ENCODE measurements at places on chromosomes 4 and X.

DNA sequence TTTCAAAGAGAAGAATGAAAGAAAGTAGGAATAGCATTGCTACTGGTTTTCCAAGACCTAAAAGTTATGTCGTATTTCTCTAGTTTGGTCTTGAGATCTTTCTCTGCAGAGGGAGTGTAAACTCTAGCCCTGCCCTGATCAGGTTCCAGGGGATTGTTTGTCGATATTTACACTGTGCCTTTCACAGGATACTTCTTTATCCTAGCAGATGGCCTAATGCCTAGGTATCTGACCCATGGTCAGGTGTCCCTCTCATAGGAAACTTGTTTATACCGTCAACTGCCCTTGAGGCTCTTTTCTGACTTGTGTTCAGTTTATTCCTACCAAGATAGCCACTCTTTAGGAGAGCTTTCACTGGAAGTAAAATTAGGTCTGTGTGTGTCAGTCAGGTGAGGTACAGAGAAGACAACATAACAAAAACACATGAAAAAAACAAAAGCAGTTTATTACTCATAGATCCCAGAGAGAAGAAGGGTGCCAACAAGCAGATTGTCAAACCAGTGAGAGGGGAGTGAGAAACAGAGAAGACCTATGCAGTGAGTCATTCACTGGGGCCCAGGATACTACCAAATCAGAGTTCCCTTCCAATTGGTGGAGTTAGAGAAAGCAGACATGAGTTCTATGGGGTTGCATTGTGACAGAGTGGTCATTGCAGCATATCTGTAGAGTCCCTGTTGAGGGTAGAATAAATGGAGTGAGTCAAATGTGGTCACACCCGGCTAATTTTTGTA lies 40.6 kb upstream of the THOC2 start:
- no peak for DNase-seq

GRCh38 chrX:150361070-150361776 lies 1.9 kb upstream of the MAMLD1 start:
- DNase-seq, result no peak

GRCh38 chrX:28015993-28016392 lies 34.7 kb upstream of the DCAF8L1 start:
- no peak for DNase-seq

DNA sequence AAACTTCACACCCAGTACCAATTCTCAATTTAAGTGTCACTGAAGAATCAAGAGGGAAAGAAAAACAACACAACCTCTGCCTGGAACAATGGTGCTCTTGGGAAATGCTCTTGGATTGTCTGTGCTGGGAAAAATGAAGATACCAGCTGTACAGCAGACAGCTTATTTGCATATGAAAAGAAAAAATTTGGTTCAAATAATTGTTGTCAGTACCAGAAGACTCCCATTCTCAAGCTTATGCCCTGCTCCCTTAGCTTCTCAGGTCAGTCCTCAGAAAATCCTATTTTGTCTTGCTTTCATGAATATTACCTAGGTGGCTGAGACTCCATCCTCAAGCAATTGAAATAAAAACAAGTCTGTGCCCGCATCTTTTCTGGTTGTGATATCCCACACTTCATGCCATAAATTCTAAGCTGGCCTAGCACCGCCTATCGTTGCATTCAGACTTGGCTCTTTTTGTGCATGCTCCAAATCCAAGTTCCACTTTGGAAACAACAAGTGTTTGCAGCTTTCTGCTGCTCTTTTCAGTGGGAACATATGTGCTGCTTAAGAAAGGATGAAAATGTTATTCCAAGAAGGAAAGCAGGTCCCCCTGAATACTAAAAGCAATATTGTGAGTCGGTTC lies 431.6 kb downstream of the INPP4B start:
- no peak for DNase-seq

GRCh38 chrX:44927398-44927797 lies 54.4 kb downstream of the KDM6A start:
- DNase-seq, result no peak

GRCh38 chr4:45121426-45121975 lies 395.1 kb upstream of the GNPDA2 start:
- DNase-seq, result no peak

DNA sequence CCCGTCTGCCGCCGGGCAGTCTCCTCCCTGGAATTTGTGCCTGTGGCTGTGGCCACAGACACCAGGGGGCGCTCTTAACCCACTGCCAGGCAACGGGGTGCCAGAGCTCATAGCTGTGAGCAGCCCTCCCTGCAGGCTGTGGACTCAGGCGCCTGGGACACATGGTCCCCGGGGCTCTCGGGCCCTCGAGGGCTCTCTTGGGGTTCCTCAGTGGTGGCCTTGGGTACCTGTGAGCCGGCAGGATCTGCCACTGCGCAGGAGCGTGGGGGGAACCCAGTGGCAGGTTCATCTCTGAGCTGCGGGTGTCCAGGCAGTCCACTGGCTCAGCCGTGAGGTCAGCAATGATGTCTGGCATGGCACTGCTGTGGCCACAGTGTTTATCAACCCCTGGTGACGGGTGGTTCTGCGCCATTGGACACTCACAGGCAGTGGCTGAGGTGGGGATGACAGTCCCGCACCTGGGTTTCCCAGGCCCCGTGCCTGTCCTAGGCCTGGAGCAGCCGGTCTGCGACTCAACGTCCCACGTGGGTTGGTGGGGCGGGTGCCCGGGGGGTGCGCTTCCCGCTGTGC lies 37.2 kb downstream of the PCGF3 start:
- DNase-seq, result peak; percentile 15

DNA sequence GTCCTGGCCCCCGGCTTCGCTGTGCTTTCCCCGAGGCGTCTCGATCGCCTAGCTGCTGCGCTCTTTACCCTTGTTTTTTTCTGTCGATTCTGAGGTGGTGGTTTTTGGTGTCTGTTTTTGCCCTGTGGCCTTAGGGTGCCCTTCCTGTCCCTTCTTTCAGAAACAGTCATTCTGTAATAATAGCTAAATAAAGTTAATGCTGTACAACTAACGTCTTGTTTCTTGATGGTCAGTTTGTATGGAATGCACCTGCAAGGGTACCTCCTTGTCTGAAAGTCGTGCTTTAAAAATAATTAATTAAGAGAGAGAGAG lies 686 bp downstream of the FIP1L1 start:
- no peak for DNase-seq

- DNase-seq, result no peak
Observed at GRCh38 chr4:56427179-56427578, 8.2 kb downstream of the PPAT start.

DNA sequence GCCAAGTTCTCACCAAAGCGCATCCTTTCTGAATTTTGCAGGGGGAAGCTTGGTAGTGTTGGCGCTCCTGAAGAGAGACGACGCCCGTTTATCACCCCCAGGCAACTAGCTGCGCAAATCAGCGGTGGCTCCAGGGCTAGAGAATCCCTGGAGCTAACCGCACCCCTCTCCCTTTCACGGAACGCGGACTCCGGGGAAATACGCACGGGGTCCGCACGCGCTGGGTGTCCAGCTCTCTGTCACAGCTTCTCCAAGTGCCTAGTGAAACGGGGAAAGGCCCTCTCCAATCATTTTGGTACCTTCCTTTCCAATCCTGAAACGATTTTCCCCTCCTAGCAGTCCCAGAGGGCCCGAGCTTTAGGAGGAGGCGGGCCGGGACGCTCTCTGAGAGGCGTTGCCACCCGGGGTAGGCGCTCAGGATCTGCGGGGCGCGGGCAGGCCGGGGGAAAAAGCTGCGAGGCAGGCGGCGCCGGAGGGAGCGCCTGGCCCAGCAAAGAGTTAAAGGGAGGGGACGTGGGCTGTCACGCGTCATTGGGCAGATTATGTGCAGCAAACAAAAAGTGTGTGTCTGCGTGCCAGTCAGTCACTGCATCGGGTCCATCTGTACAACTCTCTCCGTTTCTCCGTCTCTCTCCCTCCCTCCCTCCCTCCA lies at the start of gene PRDM8:
PRDM8 (plus strand) TSS at position 582 of the 652 bp plus-strand sequence. CDS start 2,578 bp downstream, outside the sequence.
- DNase-seq, result no peak

DNA sequence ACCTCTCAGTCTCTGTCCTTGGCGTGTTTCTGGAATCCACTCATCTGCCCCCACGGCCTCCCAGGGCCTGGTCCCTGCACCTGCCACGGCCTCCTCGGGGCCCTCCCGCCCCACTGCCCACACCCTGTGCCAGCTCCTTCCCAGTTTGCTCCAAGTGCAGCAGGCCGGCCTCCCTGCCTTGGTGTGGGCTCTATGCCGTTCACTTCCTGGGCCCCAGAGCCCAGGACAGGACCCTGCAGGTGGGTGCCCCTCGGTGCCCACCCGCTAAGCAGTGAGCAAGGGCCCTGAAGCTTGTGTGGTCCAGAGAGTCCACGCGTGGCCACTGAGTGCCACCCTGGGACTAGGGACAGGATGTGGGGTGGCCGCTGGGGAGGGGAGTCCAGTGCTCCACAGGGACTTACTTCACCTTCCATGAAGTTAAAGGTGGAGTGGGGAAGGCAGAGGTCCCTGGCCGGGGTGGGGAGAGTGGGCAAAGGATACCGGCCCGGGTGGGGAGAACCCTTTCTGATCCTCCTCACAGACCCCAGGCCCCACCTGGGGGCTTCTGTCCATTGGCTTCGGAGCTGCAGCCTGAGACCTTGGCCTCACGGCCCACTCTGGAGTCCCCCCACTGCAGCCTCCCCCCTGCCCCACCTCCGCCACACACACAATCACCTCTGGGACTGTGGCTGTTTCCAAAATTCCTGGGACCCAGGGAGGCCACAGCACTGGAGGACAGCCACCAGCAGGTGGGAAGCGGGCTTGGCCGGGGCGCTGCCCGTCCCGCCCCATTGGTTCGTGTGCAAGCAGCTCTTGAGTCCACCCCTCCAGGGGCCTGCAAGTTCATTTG lies 60.0 kb upstream of the NKX1-1 start:
- DNase-seq, result no peak

Data from right lung (tissue), 10 donors.